ENCODE measurements at places on chromosomes 6 and 20.

- no peak for DNase-seq
Observed at GRCh38 chr20:34495916-34496315, 20.3 kb upstream of the DYNLRB1 start.

- no peak for DNase-seq
Observed at GRCh38 chr20:2292416-2293110, 3.2 kb upstream of the TGM3 start.

GRCh38 chr20:63657260-63657936 lies 714 bp upstream of the RTEL1 start:
- DNase-seq: no peak

- no peak for DNase-seq
Observed at GRCh38 chr6:98054453-98054852, 771.4 kb upstream of the MMS22L start.

- DNase-seq: no peak
Observed at GRCh38 chr6:4814987-4815386, 38.8 kb downstream of the CDYL start.

DNA sequence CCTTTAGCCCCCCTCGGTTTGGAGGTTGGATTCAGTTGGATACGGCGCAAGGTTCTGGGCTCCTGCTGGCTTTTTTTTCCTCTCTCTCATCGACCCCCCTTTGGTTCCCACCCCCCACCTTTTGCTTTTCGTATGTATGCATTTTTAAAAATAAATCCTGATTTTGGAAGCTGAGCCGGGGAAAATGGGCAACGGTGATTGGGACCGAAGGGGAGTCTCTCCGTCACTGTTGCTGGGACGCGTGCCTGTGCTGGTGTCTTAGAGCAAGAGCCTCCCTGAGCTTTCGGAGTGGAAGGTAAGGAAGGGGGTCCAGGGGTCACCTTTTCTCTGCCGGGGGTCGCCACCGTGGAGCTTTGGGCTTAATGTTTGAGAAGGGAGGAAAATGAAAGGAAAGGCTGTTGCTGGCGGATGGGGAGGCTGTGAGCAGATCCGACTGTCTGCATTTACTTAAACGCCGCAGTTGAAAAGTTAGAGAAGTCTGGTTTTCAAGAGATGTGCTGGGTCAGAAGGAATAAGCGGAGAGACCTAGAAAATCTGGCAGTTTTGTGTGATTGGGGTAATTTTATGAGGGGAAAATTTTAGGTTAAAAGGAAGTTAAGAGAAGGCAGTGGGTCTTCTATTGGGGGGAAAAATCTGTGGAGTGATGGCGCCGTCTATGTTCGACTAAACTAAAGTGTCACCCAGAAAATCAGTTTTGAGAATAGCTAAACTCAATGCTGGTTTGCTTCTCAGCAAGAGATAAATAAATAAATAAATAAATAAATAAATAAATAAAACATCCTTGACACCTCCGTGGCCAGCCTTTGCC lies 828 bp downstream of the ADGRB3 start:
- peak; percentile 75 for DNase-seq

- DNase-seq: no peak
Observed at GRCh38 chr6:10532392-10532791, 11.2 kb downstream of the GCNT2 start.

GRCh38 chr6:87155842-87156815 lies 764 bp downstream of the ZNF292 start:
- peak; percentile 38 for DNase-seq

DNA sequence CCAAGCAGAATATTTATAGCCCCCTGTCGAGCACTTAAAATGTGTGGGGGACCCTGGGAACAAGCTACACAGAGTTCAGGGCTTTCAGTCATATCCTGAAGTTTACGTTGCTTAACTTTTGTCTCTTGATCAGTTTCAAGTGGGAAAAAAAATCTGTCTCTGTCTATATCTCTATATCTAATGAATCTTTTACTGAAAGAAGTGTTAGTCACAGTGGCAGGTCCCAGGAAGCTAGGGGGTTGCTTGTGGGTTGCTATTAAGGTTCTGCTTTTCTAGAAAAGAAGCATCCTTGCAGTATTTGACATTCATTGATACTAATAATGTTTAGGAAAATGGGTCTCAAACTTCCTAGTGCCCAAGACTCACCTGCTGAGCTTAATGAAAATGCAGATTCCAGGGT lies 76.7 kb upstream of the CLDN20 start:
- no peak for DNase-seq

DNA sequence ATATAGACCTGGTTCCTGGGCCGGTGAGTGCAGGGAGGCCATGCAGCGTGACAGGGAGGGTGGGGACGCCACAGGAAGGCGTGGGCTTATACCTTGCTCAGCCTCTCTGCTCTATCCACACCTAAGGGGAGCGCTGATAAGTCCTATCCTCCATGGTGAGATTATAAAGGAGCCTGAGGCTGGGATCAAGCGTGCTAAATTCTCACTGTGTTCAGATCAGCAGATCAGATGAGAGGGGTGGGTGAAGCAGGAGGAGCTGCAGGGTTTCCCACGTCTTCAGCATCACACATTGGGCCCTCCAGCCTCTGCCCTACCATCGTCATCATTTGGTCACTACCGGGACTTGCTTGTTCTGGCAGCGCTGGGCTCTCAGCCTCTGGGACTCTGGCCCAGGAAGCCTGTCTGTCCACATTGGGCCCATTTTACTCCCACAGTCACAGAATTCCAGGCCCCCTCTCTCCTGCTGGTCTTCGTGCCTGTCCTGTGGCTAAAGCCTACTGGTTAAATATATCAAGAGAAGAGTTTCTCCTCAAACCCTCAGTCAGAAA lies 29.1 kb upstream of the PDE10A start:
- DNase-seq: no peak

DNA sequence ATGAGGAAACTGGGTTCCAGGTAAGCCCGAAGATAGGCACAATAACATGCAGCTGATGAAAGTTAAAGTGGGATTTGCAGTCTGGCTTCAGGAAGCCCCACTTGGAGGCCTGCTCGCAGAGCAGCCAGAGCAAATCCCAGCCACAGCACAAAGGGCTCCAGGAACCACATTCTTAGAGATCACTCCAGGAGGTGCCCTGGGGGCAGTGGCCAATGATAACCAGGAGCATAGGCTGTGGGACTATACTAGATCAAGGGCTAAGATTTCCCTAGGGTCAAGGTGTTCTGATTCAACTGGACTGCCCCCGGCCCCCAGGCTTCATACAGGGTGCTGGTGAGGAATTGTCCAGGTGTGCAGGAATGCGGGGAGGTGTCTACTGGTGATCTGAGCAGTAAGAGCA lies 133.9 kb upstream of the PTPRT start:
- DNase-seq: no peak

GRCh38 chr6:144416244-144416643 lies 131.1 kb downstream of the UTRN start:
- no peak for DNase-seq

DNA sequence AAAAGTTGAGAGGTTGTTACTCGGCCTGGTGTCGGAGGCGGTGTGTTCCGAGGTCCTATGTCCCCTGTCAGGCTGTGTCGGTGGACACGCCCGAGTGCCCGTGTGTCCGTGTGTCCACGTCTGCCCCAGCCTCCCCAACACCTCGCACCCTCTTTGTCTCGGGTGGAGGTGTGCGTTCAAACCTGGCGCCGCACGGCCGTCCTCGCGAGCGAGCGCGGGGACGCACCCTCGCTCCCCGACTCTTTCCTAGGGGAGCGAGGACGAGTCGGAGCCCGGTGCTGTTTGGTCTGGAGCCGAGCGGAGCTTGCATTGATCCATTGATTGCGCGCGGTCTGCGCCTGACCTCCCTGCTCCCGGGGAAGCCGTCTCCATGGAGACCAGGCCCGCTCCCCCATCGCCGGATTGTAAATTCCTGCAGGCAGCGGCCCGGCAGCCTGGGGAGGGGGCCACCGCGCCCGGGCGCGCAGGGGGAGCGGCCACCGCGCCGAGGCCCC lies 411 bp upstream of the SCUBE3 start:
- DNase-seq: no peak

GRCh38 chr6:115016593-115016992 lies 673.8 kb upstream of the HS3ST5 start:
- no peak for DNase-seq

DNA sequence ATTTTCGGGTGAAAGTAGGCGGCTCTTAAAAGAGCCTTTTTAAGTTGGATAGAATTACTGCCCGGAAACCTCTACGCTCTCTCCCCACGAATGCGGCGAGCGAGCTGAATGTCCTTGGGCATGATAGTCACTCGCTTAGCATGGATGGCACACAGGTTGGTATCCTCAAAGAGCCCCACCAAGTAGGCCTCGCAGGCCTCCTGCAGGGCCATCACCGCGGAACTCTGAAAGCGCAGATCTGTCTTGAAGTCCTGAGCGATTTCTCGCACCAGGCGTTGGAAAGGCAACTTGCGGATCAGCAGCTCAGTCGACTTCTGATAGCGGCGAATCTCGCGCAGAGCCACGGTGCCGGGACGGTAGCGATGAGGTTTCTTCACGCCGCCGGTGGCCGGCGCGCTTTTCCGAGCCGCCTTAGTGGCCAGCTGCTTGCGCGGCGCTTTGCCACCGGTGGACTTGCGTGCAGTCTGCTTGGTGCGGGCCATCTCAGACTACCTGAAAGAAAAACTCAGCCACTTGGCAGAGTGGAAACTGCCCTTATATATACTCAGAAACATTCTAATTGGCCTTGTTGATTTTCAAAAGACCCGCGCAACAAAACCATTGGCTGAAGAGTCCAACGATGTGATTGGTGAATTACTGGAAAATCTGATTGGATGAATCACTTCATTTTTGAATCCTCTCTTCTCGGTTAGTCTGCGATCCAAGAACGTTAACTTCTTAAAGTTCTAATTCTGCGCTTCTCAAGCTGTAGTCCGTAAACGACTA lies 93.9 kb upstream of the BTN3A2 start:
- DNase-seq: peak; percentile 56

- DNase-seq: no peak
Observed at GRCh38 chr20:15862178-15862577, 711.1 kb downstream of the KIF16B start.

GRCh38 chr6:30130887-30131862 lies 4.8 kb upstream of the TRIM40 start:
- DNase-seq: peak; percentile 63

DNA sequence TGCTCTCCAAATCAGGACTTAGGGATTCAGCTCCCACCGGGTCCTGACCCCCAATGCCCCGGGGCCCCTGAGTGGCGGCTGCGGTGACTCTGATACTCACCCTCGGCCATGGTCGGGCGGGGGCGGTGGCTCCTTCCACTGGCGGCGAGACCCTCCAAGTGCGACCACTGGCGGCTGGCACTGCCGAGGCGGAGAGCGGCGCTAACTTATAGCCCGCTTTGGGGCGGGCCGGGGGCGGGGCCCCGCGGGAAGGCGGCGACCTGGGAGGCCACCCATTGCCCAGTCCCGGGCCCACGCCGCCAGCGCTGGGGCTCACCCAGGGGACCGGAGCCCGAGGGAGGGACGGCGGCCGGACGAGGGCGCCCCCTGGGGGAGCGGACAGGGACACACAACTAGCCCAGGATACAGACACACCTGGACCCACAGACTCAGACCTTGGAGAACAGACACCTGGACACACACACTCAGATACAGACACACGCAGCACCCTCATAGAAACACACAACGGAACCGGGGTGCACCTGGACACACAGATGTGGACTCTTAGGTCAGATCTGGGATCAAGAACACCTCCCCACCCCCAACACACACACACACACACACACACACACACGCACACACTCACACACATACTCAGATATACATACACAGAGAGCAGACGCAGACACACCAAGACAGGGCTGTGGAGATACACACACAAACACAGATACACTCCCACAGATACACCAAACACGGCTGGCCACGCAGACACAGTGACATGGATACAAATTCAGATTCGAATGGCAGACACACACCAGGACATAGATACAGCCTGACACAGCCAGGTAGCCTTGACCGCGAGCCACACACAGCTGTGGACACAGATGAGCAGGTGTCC lies at the start of gene TGM2:
TSS of gene TGM2 (minus strand) at position 182 of the 877 bp plus-strand sequence. CDS start at position 110, 72 bp downstream.
- no peak for DNase-seq

DNA sequence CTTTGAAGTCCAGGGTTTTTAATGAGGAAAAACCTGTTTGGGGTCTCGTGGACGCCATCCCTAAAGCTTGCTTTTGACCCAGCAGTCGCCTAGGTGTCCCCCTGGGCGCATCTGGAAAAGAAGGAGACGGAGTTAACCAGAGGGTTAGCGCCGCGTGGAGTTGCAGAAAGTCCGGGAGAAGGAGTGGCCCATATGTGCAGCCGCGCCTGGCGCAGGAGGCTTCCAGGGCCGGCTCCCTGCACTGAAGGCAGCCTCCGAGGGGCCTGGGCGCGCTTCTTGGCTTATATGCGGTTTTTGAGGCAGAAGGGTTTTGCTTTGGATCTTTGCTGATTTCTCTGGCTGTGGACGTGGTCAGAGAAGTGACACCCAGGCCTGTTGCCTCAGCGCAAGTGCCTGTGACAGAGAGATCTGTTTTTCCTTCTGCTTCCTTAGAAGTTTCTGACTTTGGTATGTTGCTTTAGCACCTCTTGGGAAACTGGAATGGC lies 987 bp downstream of the TMEM181 start:
- DNase-seq: no peak
